ENCODE measurements at places on chromosomes 16 and 17. TPM values are rescaled to one million over a fixed set of nuclear protein-coding genes. Genes with fewer than 3 reads are reported as not detected.

Gene FADS6
- not detected for total RNA-seq

DNA sequence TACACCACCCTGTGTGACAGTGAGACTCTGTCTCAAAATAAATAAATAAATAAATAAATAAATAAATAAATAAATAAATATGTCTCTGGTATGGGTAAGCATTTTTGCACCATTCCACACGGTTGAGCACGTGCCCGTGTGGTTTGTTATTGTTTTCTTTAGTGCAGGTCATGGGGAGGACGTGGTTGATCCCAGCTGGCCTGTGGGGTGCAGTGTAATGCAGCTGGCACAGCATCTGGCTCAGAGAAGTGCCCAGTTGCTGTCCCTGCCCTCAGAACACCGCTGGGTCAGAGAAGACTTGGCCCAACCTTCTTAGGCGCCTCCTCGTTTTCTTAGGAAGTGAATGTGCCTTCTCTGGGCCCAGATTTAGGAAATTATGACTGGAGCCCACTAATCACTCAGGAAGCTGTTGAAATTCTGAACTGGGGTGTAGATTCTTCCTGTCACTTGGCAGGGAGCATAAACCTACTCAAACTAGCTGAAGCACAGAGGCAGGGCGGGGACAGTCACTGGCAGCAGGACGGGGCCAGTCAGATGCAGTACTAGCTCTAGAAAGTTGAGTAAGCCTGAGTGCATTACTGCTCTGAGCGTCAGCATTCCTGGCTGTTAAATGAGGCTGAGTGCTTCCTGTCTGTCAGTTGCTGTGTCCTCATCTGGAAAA, 85.9 kb downstream of the SNX29 start:
- no peak overlapping the region for H3K4me3 ChIP-seq
- no peaks in the 10 kb centered on the region for H3K36me3 ChIP-seq
- no peak for DNase-seq

DNA sequence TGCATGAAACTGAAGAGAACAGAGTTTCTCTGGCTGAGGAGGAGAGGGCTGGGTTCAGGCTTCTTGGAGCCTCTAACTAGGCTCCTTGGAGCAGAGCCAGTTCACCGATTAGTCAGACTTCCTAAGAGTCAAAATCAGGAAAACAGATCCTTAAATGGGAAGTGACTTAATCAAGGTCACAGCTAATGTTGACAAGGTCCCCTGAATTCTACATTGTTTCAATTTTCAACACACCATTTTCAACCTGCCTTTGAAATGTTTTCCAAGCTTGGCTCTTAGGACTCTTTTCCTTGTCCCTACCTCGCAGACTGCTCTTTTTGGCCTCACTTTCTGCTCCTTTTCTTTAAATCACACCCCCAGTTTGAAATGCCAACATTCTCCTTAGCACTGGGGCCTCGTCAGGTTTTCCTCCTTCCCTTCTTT, 16.3 kb downstream of the MYL4 start:
- peaks cover 2% of the 10 kb centered on the region for H3K36me3 ChIP-seq
- peaks cover 4% of the 10 kb centered on the region for H3K27me3 ChIP-seq
- H3K27ac ChIP-seq, result no peak overlapping the region
- H3K4me1 ChIP-seq, result peaks cover 27% of the 10 kb centered on the region

Gene WFIKKN1
- 1.8 TPM for total RNA-seq

DNA sequence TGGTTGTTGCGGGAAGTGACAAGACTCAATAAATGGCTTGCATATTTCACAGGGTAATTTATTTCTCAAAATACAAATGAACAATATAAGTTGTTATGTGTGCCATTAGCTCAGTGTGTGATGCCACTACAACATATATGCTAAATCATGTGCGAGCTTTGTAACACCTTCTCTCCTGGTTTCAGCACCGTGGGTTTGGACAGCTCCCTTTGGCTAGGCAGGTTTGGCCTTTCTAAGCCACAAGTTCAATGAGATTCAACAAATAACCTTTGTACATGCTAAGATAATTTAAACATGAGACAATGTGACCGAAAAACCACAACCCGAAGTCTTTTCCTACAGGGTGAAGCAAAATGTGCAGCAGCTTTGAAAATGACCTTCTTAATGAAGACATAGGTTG, 563.9 kb downstream of the TMEM114 start:
- no peaks in the 10 kb centered on the region for H3K36me3 ChIP-seq
- no peak overlapping the region for H3K4me3 ChIP-seq
- H3K4me1 ChIP-seq, result no peaks in the 10 kb centered on the region
- no peaks in the 10 kb centered on the region for H3K27me3 ChIP-seq

Gene CCDC47
- total RNA-seq, result 65.4 TPM

All from activated CD4-positive, alpha-beta T cell treated with anti-CD3 and anti-CD28 coated beads, Interleukin-2, amount 10 ng/mL, durations not matched to agents 7 days and 5 days (primary cell).